ENCODE measurements at places on chromosomes 12 and 14.

DNA sequence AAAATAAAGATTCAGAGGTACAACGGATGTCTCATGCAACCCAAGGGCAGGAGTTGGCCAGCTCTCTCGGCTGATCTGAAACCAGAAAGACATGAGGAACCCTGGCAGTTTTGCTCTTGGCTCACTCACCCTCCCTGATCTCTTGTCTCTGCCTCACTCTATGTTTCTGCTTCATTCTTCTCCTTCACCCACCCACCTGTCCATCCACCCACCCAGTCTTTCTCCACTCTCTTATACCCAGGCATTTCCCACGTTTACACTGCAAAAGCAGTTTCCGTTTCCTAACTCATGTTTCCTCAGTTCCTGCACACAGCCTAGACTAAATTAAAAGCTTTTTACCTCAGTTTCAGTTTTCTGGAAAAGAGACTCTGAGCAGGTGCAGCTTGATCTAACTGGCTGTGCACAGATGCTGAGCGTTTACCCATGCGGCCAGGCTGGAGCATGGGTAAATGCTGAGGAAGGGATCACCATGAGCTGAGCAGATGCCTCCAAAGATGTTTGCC, 157.6 kb downstream of the PRKCH start:
- DNase-seq: no peak

- DNase-seq: no peak
These were observed 139.0 kb downstream of the TMEM121 start for GRCh38 chr14:105665247-105665950.

DNA sequence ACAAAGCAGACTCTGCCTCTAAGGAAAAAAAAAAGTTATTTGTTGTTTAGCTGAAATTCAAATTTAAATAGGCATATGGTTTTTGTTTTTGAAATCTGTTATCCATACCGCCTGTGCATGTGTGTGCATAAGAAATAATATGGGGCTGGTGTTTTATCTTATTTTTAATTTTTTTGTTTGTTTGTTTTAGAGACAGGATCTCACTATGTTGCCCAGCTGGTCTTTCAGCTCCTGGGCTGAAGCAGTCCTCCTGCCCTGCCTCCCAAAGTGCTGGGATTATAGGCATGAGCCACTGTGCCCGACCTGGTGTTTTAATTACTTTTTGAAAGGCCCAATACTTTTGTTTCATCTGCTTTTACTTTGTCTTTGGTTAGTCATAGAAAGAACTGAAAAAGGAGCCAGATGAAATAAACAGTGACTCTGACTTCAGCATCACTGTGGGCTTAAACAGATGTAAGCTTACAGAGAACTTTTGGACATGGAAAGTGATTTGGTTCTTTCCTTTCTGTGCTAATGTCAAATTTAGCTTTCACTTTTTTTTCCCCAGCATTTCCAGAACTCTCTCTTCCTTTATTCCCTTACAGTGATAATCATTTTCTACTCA, 37.2 kb downstream of the SUPT16H start:
- no peak for DNase-seq

- DNase-seq: no peak
These were observed 1.3 kb downstream of the CAMKK2 start for GRCh38 chr12:121295116-121295745.

- DNase-seq: no peak
These were observed 101.6 kb downstream of the SLC25A47 start for GRCh38 chr14:100424504-100425428.

- no peak for DNase-seq
These were observed 706 bp upstream of the DIO2 start for GRCh38 chr14:80212023-80212397.

- no peak for DNase-seq
These were observed 249.2 kb downstream of the TTC6 start for GRCh38 chr14:37844614-37845013.

DNA sequence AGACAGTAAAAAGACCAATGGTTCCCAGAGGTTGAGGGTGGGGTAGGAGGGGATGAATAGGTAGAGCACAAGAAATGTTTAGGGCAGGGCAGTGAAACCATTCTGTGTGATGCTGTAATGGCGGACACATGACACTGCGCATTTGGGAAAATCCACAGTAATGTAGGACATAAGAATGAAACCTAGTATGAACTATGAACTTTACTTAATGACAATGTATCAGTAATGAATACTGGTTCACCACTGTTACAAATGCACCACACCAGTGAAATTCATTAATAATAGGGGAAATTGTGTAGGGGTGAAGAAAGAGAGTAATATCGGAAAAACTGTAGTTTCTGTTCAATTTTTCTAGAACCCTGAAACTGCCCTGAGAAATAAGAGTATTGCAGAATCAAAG, 5.6 kb downstream of the ERH start:
- DNase-seq: no peak

- DNase-seq: no peak
These were observed 60.7 kb upstream of the NR2C1 start for GRCh38 chr12:95134085-95134484.

- no peak for DNase-seq
These were observed 259.6 kb downstream of the NAV3 start for GRCh38 chr12:78090266-78090665.

GRCh38 chr14:99257673-99258221, 14.2 kb downstream of the BCL11B start:
- no peak for DNase-seq

- DNase-seq: no peak
These were observed 4.0 kb downstream of the NCOR2 start for GRCh38 chr12:124563401-124563800.

- DNase-seq: no peak
These were observed 75.6 kb upstream of the FRMD6 start for GRCh38 chr14:51576117-51576430.

DNA sequence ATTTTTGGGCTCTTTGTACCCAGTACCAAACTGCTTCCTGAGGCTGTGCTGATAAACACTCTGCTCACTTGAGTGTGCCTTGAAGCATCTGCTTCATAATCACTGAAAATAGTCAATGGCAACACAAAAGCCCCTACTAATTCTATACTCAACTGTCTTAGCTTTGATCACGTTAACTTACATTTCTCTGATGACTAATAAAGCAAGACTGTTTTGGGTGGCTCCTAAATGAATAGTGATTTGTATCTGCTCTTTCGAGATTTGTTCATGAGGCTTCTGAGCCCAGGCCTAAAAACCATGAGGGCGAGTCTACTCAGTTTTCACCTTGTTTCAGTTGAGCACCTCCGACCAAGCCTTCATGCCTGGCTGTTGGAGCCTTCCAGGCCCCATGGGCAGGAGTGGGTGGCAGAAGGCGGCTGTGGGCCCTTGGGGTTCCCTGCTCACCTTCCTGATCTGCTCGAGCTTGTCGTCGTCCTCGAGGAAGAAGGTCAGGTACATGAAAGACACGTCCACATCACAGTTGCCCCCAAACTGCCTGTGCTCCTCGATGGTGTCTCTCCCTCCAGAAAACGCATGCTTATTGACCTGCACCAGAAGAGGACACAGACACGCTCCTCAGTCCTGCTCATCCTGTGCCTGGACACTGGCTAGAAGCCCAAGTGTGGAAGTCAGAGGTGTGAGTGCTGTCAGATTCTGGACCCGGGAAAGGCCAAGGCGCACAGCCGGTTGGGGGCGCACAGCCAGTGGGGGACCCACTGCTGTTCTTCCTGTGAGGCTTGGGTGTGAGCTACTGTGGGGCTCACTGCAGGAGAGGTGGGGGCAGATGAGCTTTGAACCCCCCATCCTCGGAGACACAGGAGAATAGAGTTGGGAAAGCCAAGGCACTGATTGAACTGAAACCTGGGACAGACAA, 13.7 kb downstream of the SLC25A47 start:
- DNase-seq: no peak

DNA sequence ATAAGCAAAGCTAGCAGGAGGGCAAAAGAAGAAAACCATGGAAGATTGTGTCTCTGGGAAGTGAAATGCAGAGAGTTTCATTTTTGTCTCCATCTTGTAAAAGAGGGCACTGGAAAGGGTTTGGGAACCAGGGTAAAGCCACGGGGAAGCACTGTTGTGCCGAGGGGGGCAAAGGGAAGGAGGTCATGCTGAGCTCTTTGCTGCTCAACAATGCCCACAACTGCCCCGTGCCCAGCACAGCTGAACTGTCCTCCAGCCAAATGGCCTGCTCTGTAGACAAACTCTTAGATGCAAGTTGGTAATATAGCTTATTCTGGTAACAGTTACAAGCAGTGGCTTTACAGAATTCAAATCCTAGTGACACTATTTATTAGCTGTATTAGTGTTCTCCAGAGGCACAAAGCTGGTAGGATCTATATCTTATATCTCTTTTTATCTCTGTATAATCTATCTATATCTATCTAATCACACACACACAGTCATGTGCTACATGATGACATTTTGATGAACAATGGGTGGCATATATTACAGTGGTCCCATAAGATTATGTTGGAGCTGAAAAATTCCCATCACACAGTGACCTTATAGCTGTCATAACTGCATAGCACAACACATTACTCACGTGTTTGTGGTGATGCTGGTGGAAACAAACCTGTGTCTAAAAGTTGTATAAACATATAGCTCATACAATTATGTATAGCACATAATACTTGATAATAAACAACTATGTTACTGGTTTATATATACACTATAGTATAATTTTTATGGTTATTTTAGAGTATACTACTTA, 203.4 kb upstream of the DDHD1 start:
- DNase-seq: no peak

- no peak for DNase-seq
These were observed 397.3 kb downstream of the ZFP36L1 start for GRCh38 chr14:68395604-68396003.

- DNase-seq: no peak
These were observed 218.3 kb upstream of the CRY1 start for GRCh38 chr12:107311682-107312081.

DNA sequence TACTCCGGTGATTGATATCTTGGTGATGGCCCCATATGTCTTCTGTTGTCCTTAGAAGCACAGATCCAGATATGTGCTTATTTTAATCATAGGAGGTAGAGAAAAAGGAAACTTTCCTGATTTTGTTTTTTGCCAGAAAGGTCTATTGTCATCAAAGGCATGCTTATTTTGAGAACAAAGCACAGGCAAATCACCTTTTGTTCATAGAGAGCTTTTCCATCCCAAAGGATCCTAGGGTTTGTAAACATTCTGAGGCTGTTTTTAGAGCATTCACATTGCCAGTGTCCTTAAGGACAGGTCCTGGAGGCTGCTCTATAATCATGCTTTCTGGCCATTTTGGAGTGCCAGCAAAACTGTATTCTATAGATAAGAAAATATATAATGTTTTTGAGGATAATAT, 148.5 kb upstream of the SEL1L start:
- no peak for DNase-seq

DNA sequence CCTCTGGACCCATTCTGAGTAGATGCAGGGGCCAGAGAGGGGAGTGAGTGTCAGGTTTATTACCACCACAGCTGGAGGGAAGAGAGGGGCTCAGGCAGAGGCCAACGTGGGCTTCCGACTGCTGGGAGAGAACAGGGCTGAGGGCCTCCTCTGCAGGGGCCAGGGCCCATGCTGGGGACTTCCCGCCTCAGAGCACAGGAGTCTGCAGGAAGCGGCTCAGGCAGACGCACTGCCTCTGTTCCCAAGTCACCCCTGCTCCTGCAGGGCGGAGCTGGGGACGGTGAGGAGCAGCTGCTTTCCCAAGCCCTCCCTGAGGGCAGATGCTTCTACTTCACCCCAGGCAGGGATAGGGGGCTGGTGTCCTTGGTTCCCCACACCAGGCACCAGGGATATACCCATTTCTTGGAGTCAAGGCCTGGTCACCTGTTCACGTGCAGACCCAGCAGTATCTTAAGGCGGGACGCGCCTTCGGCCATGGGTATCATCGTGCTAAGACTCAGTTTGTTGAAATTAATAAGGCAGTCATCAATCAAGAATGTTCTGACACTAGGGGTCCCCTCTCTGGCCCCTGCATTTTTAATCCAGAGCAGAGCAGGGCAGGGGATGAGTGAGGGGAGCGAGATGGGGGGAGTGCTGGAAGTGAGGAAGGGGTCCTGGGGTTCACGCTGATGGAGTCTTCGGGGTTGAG, 100.0 kb downstream of the PIWIL1 start:
- DNase-seq: no peak
